ENCODE measurements at places on chromosomes 5 and 9.

DNA sequence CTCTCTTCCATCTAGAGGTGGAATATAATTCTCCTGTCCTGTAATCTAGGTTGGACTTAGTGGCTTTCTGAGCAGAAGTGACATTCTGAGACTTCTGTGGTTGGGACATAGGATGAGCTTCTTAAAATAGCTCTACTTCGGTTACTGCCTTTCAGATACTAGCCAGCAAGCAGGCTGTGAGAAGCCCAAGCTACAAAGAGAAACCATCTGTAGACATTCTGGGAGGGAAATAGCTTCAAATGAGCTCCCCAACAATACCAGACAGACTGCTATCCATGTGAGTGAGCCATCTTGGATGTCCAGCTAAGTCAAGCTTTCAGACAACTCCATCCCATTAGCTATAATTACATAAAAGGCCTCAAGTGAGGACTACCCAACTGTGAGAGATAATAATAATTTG lies 568.9 kb downstream of the DMRTA1 start:
- no peak for DNase-seq

DNA sequence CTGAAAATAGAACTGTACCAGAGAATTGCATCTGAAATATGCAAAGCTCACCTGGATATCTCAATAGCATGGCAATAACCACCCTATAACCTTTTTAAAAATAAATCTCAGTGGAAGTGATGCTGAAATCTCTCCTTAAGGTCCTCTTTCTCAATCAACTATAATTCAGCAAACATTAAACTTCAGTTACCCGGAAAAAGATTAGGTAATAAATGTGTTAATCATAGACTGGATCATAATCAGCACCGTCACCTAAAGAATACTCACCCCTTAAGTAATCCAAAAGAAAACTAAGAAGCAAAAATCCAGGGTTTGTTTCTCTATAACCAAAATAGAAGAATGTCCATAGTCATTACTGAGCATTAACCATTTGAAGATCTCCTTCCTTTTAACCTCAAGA lies 44.3 kb upstream of the DENND4C start:
- no peak for DNase-seq

- DNase-seq = no peak
Measured at GRCh38 chr9:89175828-89176261, 2.8 kb downstream of the SHC3 start.

DNA sequence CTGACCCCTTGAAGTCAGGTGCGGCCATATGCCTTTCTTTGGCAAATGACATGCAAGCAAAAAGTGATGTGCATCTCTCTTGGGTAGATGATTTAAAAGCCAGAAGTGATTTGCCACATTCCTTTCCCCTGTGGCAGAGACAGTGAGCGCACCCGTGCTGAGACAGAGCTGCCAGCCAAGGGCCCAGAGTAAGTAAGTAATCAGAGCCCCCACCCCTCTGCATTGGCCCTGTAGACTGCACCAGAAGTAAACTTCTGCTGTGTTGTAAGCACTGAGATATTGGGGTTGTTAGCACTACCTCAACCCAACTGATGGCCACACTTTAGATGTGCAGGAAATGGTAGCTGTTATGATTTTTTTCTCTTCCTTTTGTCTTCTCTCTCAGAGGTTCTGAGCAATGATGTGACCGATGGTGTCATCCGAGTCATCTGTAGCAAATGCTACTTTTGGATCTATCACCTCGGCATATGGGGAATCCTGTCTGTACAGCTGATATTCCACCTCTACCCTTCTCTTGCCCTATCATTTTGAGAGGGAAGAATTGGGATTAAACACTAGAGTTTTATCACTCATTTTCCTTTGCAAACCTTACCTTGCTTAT lies 58.0 kb downstream of the DOCK2 start:
- no peak for DNase-seq

GRCh38 chr9:112921549-112921948 lies 30.9 kb upstream of the SLC46A2 start:
- DNase-seq = peak; percentile 63

GRCh38 chr5:120703918-120704587 lies 240.0 kb downstream of the PRR16 start:
- no peak for DNase-seq

- DNase-seq = no peak
Measured at GRCh38 chr9:110872920-110873319, 165.3 kb downstream of the LPAR1 start.

Data from myocyte (in vitro differentiated cells).